ENCODE measurements at places on chromosomes 13 and 19. TPM values are rescaled to one million over a fixed set of nuclear protein-coding genes. Genes with fewer than 3 reads are reported as not detected.

The CCDC106 gene
- 18.1 TPM for total RNA-seq

The DDA1 gene
- 46.0 TPM for total RNA-seq

The TMEM238 gene
- 14.0 TPM for total RNA-seq

The SPTBN4 gene
- 2.6 TPM for total RNA-seq

The KIR3DL2 gene
- not detected for total RNA-seq

The ZNF845 gene
- 9.3 TPM for total RNA-seq

The PSG3 gene
- not detected for total RNA-seq

The TEKTIP1 gene
- total RNA-seq = 3.4 TPM

The FLT3LG gene
- total RNA-seq = 2.0 TPM

The CPB2 gene
- total RNA-seq = 0.19 TPM

The KLK1 gene
- 1.5 TPM for total RNA-seq

The ACP7 gene
- total RNA-seq = 0.29 TPM

The HIPK4 gene
- total RNA-seq = not detected

The OVOL3 gene
- total RNA-seq = not detected

The FGF22 gene
- total RNA-seq = not detected

The SLC7A10 gene
- total RNA-seq = not detected

The FPR3 gene
- total RNA-seq = not detected

The APOC4 gene
- total RNA-seq = not detected

The C1QTNF9B gene
- total RNA-seq = not detected

The CD70 gene
- 0.74 TPM for total RNA-seq

The FCAR gene
- not detected for total RNA-seq

The FPR2 gene
- total RNA-seq = not detected

The ZNF665 gene
- 5.0 TPM for total RNA-seq

The RPS19 gene
- 3,159 TPM for total RNA-seq

The PALM gene
- total RNA-seq = 64.1 TPM

Data from type B pancreatic cell (in vitro differentiated cells).